Hindlimb muscle (tissue), 1 donor: ENCODE measurements at places on chromosomes 7 and 10.

- DNase-seq: no peak
These were observed 7.5 kb upstream of the TECTB start for GRCh38 chr10:112275512-112276245.

- no peak for DNase-seq
These were observed 874.6 kb downstream of the LRMDA start for GRCh38 chr10:76305930-76306615.

DNA sequence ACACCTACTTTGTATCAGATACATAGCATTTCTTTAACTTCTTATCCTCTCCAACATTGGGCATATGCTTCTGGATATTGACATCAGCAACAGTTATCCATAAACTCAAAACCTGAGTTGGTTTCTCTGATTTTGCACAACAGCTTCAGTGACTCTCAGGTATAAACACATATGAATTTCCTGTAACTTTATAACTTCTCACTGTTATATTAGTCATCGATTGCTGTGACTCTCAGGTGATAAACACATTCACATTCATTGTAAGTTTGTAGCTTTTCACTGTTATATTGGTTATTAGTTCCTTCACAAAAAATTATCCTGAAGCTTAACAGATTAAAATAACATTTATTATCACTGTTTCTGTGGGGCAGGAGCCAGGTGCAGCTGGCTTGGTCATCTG lies 57.0 kb downstream of the ASAH2B start:
- DNase-seq: no peak

- DNase-seq: no peak
These were observed 6.7 kb downstream of the RASSF4 start for GRCh38 chr10:44966129-44966815.

- no peak for DNase-seq
These were observed 5.4 kb downstream of the GPRIN2 start for GRCh38 chr10:46550795-46551700.

- no peak for DNase-seq
These were observed 22.7 kb downstream of the ELFN1 start for GRCh38 chr7:1692515-1693418.

- DNase-seq: no peak
These were observed 16.1 kb upstream of the CUZD1 start for GRCh38 chr10:122861711-122862161.
